Right cardiac atrium (tissue), 5 donors: ENCODE measurements at places on chromosomes 16 and 17. TPM values are rescaled to one million over a fixed set of nuclear protein-coding genes. Genes with fewer than 3 reads are reported as not detected.

The PTX4 gene
- total RNA-seq, result 0.28 TPM

The SLC38A8 gene
- 0.21 TPM for total RNA-seq

The SNN gene
- 25.6 TPM for total RNA-seq

The TAT gene
- not detected for total RNA-seq

The SRCIN1 gene
- total RNA-seq, result 3.7 TPM

The ERI2 gene
- total RNA-seq, result 11.6 TPM

The SEZ6L2 gene
- total RNA-seq, result 1.7 TPM

- DNase-seq, result peak; percentile 65
Measured at GRCh38 chr17:194828-195602, 13.6 kb upstream of the DOC2B start.

DNA sequence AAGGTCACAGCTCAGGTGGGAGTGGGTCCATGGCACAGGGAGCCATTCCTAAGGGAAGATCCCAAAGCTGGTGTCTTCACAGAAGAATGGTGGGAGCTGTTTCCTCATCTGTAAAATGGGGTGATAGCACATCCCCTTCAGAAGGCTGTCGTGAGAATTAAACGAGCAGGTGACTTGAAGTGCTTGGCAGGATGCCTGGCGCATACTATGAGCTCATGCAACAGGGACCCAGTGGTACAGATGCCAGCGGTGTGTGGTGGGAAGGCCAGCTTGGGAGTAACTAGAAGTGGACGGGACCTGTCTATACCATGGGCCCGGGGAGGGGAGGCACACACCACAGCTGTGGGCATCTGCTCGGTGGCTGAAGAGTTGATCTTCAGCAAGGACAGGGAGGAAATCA is 189.3 kb upstream of the TNRC6C start:
- DNase-seq, result no peak

DNA sequence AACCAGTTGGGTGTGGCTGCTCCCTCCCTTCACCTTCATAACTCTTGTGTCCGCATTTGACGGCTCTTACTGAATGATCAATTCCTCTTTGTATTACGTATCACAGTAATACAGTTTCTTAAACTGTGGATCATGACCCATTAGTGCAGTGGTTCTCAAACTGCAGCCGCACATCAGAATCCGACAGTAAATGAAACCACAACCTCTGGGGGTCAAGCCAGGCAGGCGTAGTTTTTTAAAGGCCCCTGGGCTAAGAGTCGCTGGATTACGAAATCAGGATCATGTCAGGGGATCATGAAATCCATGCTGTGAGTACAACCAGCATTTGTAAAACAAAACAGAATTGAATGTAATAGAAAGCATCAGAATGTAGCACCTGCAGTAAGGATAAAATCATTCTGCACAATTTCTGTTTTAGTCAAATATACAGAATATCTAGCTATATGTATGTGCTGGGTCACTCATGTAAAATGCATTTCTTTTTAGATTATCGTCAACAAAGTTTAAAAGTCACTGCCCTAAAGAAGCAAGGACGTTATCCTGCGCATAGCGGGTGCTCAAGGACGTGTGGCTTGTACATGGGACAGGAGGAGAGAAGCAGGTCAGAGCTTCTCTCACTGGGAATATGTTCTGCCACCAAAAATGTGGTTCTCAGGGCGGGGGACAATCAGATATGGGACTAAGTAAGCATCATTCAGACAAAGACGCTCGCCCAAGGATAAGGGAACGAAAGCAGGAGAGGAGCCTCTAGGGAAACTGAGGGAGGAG is 113.1 kb downstream of the ZFHX3 start:
- DNase-seq, result no peak

GRCh38 chr16:13298666-13299065 is 397.3 kb downstream of the SHISA9 start:
- DNase-seq, result no peak
